ENCODE measurements at places on chromosomes 7 and 10.

- H3K27me3 ChIP-seq, result no peaks in the 10 kb centered on the region
- H3K36me3 ChIP-seq, result no peaks in the 10 kb centered on the region
- H3K4me1 ChIP-seq, result no peaks in the 10 kb centered on the region
- no peak overlapping the region for H3K27ac ChIP-seq
Observed at GRCh38 chr10:20257422-20257821, 441.2 kb downstream of the PLXDC2 start.

DNA sequence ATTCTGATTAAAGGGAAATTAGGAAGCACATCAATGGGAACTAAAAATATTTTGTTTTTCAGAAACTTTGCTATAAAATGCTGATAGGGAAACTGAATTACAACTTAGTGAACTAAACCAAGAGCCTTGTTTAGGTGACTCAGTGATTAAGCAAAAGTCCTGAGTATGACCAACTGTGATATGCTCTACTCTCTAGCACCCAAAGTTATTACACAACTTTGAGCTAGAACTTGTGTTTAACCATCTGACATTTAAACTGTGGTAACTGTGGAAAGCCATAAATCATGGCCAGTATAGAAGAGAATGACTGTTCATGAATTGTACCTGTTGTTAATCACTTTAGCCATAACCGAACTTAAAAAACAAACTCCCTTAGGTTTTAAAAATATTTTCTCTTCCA lies 127.4 kb downstream of the ZNF365 start:
- no peaks in the 10 kb centered on the region for H3K4me1 ChIP-seq
- no peaks in the 10 kb centered on the region for H3K27me3 ChIP-seq
- no peak overlapping the region for H3K4me3 ChIP-seq
- H3K36me3 ChIP-seq, result no peaks in the 10 kb centered on the region

- no peaks in the 10 kb centered on the region for H3K36me3 ChIP-seq
- H3K27me3 ChIP-seq, result no peaks in the 10 kb centered on the region
- no peaks in the 10 kb centered on the region for H3K4me1 ChIP-seq
- DNase-seq, result no peak
- no peak overlapping the region for H3K4me3 ChIP-seq
Observed at GRCh38 chr7:94440451-94441039, 45.9 kb downstream of the COL1A2 start.

DNA sequence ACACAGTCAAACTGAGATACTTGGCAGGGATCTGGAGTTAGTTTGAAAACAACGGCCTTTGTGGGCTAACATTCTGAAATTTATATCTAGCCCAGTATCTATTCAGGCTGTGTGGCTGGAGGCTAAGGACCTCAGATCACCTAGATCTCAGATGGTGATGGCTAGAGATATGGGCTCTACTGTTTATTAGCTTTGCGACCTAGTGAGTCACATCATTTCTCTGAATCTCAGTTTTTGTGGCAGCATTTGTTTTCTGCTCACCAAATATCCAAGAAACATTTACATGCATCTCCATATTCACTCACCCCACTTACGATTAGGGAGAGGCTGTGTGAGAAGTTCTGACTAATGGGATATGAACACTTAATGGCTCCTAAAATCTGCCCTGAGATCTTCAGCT lies 503.9 kb downstream of the KIF20B start:
- H3K4me3 ChIP-seq, result no peak overlapping the region
- no peaks in the 10 kb centered on the region for H3K36me3 ChIP-seq
- H3K27me3 ChIP-seq, result no peaks in the 10 kb centered on the region
- no peaks in the 10 kb centered on the region for H3K4me1 ChIP-seq

- no peaks in the 10 kb centered on the region for H3K27me3 ChIP-seq
- DNase-seq, result no peak
- H3K27ac ChIP-seq, result no peak overlapping the region
- no peaks in the 10 kb centered on the region for H3K4me1 ChIP-seq
- peaks cover 56% of the 10 kb centered on the region for H3K36me3 ChIP-seq
- no peak overlapping the region for H3K4me3 ChIP-seq
Observed at GRCh38 chr10:27138277-27138676, 15.9 kb downstream of the YME1L1 start.

- H3K27ac ChIP-seq, result no peak within 1 kb of the TSS
- no peak for DNase-seq
- H3K4me3 ChIP-seq, result peak within 1 kb of the TSS; percentile 51
- H3K4me1 ChIP-seq, result peaks cover 17% of the 10 kb centered on the region
- peaks cover 29% of the 10 kb centered on the region for H3K27me3 ChIP-seq
Observed at GRCh38 chr7:150800581-150801241, at the start of gene TMEM176A. Gene TMEM176A, plus strand, starts transcription at chr7:150800769. Its CDS starts 782 bp downstream, at chr7:150801551.

GRCh38 chr7:47405921-47406800 lies 175.8 kb downstream of the TNS3 start:
- H3K4me3 ChIP-seq, result no peak overlapping the region
- DNase-seq, result no peak
- H3K27me3 ChIP-seq, result no peaks in the 10 kb centered on the region
- H3K27ac ChIP-seq, result no peak overlapping the region

GRCh38 chr7:155380976-155381851 lies 76.7 kb upstream of the EN2 start:
- DNase-seq, result no peak
- no peaks in the 10 kb centered on the region for H3K36me3 ChIP-seq
- peaks cover 19% of the 10 kb centered on the region for H3K4me1 ChIP-seq
- H3K4me3 ChIP-seq, result no peak overlapping the region
- H3K27ac ChIP-seq, result no peak overlapping the region
- H3K27me3 ChIP-seq, result peaks cover 58% of the 10 kb centered on the region
